ENCODE measurements at places on chromosomes 11 and 22.

DNA sequence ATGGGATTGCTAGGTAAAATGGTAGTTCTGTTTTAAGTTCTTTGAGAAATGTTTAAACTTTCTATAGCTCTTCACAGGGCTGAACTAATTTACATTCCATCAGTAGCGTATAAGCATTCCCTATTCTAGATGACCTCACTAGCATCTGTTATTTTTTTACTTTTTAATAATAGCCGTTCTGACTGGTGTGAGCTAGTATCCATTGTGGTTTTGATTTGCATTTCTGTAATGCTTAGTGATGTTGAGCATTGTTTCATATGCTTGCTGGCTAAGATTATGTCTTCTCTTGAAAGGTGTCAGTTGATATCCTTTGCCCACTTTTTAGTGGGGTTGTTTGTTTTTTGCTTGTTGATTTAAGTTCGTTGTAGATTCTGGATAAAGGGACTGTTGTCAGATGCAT, 35.9 kb downstream of the MMP27 start:
- peak; percentile 36 for DNase-seq

GRCh38 chr22:35174401-35175038, 82.8 kb upstream of the HMGXB4 start:
- DNase-seq: no peak

DNA sequence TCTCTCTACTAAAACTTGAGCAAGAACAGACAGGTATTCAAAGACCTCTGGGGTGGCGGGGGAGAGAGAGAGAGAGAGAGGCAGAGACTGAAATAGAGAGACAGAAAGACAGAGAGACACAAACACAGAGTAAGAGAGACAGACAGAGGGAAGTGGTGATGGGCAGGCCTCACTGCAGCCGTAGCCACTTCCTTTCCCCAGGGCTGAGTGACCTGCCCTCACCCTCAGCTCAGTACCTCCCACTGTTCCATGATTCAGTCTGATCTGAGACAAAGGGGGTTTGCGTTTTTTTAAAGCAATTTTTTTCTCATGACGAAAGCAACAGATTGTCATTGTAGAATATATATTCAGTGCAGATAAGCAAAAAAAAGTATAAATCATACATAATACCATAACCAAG, 607.9 kb upstream of the B3GAT1 start:
- no peak for DNase-seq

DNA sequence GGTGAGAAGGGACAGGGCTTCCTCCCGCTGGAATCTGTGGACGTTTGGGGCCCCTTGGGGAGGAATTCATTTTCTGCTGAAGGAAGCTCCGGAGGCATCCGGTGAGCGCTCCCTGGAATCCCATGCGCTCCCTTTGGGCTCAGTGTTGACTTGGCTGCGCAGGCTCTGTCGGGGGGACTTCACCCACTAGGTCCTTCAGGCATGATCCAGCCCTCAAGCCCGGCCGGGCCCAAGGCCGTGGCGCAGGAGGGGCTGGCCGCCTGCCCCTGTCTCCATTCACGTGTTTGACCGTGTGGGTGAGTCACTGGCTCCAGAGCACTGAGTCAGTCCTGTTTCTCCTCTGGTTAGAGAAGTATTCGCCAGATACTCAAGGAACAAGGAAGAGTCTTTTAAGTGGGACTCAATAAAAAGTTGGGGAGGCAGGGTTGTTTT, 1.4 kb downstream of the CTTN start:
- DNase-seq: peak; percentile 98

DNA sequence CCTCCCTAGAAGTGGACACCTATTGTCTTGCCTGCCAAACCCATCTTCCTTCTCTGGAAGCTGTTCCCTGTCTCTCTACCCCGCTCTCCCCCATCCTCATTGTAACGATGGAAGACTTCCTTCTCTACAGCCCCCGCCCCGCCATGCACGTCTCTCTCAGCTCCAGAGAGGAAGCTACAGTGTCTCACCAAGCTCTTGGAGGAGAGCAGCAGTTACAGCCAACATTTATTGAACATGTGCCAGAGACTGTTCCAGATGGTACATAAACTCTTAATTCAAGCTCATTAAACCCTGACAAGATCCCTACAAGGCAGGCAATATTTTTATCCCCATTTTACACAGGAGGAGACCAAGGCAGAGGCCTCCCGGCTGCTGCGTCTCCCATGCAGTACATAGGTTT, 15.1 kb downstream of the MCHR1 start:
- DNase-seq: peak; percentile 29

GRCh38 chr22:23912293-23912903, 18.2 kb downstream of the MIF start:
- DNase-seq: no peak

- DNase-seq: no peak
Observed at GRCh38 chr11:123718469-123718868, 23.0 kb downstream of the ZNF202 start.

GRCh38 chr11:18768472-18768901, 23.1 kb downstream of the PTPN5 start:
- no peak for DNase-seq

DNA sequence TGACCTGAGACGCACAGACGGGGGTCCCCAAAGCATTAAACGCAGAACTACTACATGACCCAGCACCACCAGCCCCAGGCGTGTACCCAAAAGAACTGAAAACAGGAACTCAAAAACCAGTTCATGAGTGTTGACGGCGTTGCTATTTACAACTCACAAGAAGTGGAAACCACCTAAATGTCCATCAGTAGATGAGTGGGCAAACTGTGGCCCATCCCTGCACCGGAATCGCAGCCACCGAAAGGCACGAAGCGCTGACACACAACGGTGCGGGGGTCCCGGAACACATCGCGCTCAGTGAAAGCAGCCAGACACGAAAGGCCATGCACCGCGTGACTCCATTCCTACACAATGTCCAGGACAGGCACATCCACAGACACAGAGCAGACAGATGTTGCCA, 79.2 kb downstream of the TRMU start:
- DNase-seq: no peak

DNA sequence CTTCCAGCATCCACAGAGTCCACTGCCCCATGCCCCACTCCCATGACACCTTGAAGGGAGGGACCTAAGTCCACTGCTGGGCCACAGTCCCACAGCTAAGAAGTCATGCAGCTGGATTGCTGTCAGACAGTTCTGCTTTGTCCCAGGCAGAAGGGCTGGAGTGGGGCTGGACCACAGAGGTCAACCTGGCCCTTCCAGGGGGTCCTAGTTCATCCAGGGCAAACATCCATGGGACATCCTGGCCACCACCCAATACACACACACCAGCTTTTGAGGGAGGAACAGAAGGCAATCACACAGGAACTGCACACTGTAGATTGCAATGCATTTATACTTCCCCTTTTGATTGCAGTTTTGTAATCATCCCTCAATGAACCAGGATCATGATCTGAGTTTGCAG, 11.3 kb upstream of the APOL4 start:
- DNase-seq: no peak

GRCh38 chr22:23128269-23129108, 13.3 kb downstream of the RSPH14 start:
- peak; percentile 81 for DNase-seq

DNA sequence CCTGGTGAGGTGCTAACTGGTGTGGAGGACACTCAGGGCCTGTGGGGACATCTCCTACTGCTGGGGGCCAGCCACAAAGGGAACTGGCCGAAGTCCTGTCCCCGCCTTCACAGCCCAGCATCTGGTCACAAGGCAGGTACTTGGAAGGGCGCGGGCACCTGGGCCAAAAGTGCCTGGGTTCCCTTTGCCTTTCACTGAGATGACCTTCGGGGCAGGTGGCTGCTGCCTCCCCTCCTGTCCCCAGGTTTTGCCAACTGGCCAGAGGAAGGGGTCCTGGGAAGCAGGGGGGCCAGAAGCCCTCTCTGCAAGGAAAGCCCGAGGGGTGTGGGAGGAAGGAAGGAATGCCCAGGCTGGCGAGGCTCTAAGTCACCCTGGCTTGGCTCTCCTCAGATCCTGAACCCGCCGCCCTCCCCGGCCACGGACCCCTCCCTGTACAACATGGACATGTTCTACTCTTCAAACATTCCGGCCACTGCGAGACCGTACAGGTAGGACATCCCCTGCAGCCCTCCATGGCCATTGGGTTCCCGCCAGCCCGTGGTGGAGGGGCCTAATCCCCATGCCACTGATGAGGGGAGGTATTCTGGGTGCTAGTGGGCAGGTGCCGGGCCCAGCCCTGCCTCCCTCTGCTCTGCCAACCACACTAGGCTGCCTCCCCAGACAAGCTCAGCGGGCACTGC, 14.4 kb upstream of the PPP6R3 start:
- no peak for DNase-seq

GRCh38 chr11:123760894-123761293, 6.6 kb upstream of the OR6X1 start:
- no peak for DNase-seq

Data from EH (cell line).